ENCODE measurements at places on chromosomes 4 and X.

DNA sequence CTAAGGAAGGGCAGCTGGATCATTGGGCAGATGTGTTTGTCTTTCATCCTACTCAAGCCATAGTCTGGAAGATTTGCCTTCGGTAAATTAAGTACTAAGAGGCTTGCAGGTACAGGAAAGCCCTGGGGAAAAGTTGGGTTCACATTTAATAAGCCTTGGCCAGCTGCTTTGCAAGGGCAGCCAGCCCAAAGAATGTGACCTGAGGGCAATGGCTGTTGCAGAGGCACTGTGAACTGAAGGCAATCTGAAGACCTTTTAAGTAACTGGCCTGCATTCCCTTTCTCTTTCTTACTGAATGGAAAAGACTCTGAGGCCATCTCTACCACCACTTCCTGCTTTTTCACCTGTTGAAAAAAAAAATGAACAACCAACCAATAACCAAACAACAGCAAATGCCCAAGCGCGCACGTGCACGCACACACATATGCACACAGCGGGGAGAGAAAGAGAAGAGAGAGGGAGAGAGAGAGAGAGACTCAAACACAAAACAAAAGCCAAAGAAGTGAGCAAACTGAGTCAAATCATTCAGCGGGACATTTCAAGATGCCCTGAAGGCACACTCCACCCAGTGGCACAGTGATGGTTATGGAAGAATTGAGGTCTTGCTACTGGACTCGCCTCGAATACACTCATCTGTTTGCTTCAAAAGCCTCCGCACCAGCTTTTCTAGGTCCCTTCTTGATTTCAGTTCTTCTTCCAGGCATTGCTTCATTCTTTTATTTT lies 19.6 kb downstream of the CD40LG start:
- DNase-seq, result no peak

GRCh38 chr4:10502717-10503116 lies 45.5 kb upstream of the ZNF518B start:
- no peak for DNase-seq

GRCh38 chrX:41389311-41389888 lies 55.4 kb downstream of the DDX3X start:
- DNase-seq, result no peak

DNA sequence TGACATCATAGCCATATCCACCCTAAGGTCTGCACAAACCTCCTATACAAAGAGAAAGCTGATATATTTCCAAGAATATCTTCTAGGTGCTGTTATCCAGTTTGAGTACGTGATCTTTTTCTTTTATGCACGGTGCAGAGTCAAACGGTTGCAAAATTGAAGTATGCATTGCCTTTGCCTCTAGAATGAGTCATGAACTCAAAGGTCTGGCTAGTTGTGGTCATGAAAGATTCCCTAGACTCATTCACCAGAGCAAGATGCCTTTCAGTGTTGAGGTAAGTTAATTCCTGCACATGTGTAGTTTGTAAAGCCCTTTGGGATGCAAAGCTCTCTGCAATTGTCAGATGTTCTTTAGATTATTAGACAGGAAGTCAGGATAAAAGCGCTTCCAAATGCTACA lies 704.4 kb downstream of the PCDH19 start:
- DNase-seq, result no peak

GRCh38 chrX:2474280-2474962 lies 26.4 kb downstream of the DHRSX start:
- no peak for DNase-seq

DNA sequence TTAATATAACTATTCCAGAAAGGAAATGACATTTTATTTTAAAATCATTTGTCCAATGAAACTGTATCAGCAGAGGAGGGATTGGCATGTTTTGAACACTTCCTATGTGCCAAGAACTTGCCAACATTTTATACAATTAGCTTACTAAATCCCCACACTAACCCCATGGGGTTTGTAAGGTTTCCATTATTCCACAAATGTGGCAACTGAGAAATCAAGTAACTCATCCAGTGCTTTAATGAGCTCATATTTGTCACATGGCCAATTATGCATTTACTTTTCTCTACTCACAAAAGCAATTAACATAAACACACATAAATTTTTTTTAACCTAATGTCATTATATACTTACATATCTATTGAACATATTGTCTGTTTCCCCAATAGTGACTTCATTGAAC lies 37.3 kb downstream of the MANBA start:
- no peak for DNase-seq

Data from BJ (cell line).